Motor neuron (in vitro differentiated cells): ENCODE measurements at places on chromosomes 1 and 21. TPM values are rescaled to one million over a fixed set of nuclear protein-coding genes. Genes with fewer than 3 reads are reported as not detected.
A peak's percentile ranks its signal among the peaks of the same experiment; 100 is the strongest.

NHLH1 gene
- 0.31 and 0.38 TPM in 2 replicates for total RNA-seq

PAPPA2 gene
- total RNA-seq, result 10.3 and 13.0 TPM in 2 replicates

CD1C gene
- total RNA-seq, result 0.73 TPM in 1 of 2 replicates, not detected in the other

RGS8 gene
- 10.9 and 12.1 TPM in 2 replicates for total RNA-seq

AGBL4 gene
- total RNA-seq, result 3.6 TPM in 2 replicates

SLC45A1 gene
- 6.1 and 6.2 TPM in 2 replicates for total RNA-seq

CCDC30 gene
- total RNA-seq, result 4.1 and 6.1 TPM in 2 replicates

COG2 gene
- 37.3 and 44.2 TPM in 2 replicates for total RNA-seq

GRCh38 chr1:232149287-232150201 lies 480.4 kb downstream of the SIPA1L2 start:
- ATAC-seq, result no peak

- ATAC-seq, result no peak
Measured at GRCh38 chr1:18637511-18637960, 6.9 kb downstream of the PAX7 start.

DNA sequence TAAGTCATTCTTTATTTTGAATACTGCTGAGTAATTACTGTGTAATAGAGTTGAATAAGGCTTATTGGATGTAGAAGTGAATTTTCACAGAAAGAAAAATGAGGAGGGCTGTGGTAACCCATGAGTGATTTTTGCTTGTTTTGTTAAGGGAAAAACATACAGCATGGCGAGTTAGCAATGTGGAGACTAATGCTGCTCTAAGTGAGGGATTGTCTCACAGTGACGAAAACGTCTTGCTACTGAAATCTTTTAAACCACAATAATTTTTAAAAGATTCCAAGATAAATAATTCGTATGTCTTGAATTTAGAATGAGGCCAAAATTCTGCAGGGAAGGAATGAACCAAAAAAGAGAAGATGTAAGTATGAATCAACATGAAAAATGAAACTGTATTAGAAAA lies 16.2 kb upstream of the PLA2G4A start:
- ATAC-seq, result no peak

DNA sequence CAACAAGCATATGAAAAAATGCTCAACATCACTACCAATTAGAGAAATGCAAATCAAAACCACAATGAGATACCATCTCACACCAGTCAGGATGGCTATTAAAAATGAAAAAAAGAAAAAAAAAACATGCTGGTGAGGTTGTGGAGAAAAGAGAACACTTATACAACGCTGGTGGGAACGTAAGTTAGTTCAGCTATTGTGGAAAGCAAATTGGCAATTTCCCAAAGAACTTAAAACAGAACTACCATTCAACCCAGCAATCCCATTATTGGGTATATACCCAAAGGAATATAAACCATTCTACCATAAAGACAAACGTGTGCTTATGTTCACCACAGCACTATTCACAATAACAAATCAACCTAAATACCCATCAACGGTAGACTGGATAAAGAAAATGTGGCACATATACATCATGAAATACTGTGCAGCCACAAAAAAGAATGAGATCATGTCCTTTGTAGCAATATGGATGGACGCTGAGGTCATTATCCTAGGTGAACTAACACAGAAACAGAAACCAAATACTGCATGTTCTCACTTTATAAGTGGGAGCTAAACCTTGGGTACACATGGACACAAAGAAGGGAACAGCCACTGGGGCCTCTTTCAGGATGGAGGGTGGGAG lies 49.5 kb downstream of the LYST start:
- no peak for ATAC-seq

DNA sequence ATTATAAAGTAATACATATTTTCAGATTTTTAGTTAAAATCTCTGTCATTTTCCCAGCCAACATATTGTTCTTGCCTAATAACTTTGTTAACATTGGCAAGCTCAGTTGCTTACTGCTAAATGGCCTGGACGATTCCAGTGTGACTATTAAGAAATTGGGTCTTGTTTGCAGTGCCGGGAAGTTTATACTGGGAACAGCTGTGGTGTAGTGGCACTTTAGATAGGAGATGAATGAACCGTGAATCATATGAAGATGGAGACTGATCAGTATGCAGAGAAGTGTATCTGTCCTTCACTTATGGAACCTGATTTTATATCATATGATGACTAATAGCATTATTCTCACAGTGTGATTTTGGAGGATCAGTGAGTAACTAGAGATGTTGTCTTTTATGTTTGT lies 3.3 kb downstream of the CHRM3 start:
- no peak for ATAC-seq

GRCh38 chr1:231602673-231602984 lies 24.0 kb upstream of the DISC1 start:
- ATAC-seq, result no peak

DNA sequence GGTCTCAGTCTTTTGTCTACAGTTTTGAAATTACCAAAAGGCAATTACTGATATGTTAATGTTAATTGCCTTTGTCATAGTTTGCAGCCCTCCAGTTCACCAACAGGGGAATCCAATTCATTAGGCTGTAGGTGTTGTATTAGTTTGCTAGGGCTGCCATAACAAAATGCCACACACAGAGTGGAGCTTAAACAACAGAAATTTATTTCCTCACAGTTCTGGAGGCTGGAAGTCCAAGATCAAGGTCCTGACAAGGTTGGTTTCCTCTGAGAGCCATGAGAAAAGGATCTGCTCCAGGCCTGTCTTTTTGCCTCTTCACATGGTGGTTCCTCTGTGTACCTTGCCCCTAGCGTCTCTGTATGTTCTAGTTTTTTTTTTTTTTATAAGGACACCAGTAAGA lies 1.3 kb downstream of the RTCA start:
- ATAC-seq, result no peak

GRCh38 chr1:244988521-244988920 lies 124.2 kb upstream of the HNRNPU start:
- ATAC-seq, result no peak

- no peak for ATAC-seq
Measured at GRCh38 chr21:31566064-31566463, 93.4 kb upstream of the SOD1 start.

GRCh38 chr21:43608225-43608624 lies 51.1 kb downstream of the HSF2BP start:
- ATAC-seq, result no peak

- ATAC-seq, result peak; percentile 79
Measured at GRCh38 chr1:38605063-38605462, 254.5 kb downstream of the RRAGC start.

DNA sequence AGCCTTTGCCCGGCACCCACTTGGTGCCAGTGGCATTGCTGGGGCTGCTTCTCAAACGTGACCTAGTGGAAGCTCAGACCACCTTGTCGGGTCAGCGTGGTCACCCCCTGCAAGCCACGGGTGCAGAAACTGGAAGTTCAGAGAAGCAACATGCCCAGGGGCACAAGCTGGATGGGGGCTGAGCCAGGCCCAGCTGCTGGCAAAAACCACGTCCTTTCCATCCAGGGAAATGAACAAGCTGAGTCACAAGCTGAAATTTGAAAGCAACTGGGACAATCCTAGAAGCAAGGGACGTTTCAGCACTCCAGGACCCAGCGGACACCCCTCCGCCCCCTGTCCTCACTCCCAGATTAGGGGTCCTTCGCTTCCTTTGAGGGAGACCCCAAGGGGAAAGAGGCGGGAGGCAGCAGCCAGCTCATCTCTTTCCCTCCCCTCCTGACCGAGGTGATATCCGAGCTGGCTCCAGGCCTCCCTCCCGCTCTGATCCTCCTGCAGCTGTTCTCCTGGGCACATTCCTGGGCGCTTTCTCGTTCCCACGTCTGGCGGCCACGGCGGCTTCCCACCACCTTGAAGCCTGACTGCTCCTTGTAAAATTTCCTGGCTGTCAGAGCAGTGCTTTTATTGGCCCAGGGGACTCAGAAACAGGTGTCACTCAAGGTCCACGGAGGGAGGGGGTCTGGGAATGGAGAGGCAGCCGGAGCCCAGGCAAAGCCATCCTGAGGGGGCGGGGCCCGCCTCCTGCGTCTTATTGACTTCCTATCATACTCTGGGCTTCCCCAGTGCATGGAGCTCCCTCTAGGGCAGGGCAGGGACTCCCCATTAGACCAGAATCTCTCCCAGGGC lies 62.8 kb downstream of the PAX7 start:
- no peak for ATAC-seq

GRCh38 chr1:178652506-178653490 lies 72.2 kb upstream of the RALGPS2 start:
- peak; percentile 33 for ATAC-seq

DNA sequence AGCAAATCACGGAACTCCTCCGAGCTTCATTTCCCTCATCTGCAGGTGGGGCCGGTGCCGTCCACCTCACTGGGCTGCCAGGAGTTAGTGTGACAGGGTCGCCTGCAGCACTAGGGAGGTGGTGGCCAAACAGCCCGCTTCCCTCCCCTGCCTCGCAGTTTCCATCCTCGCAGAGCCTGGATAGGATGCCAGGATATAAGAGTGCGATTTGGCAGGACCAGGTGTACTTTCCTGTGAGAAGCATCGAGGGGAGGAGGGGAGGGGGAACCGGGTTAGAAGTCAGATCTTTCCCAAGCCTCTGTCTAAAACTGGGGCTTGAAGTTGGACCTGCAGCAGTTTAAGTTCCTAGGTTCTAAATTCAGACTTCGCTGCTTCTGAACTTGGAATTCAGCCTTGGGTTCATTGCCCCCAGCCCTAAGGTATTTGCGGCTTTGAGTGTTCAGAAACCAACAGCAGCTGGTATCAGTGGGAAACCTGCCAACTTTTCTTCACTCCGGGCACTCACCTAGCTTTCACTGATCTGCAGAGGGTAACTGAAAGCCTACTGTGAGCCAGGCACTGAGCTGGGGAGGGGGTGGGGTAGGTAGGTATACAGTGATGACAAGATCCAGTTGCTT lies 1.7 kb upstream of the JUN start:
- peak; percentile 1 for ATAC-seq

GRCh38 chr1:153752571-153753195 lies 22.5 kb upstream of the SLC27A3 start:
- ATAC-seq, result no peak

DNA sequence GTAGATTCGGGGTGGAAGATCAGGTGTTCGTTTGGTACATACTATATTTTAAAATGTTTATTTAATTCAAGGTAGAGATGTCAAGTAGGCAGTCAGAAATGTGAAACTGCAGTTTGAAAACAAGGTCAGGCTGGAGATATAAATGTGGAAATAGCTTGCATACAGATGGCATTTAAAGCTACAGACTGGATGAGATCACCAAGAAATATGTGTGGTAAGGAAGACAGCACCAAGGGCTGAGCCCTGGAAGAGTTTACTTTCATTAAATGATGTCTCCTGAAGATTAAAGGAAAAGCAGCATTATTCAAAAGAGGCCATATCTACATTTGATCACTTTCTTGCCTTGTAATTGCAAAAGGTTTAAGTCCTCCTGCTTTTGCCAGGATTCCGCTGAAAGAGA lies 271.3 kb downstream of the PTBP2 start:
- ATAC-seq, result no peak

GRCh38 chr1:145980457-145980994 lies 15.9 kb downstream of the TXNIP start:
- ATAC-seq, result no peak

DNA sequence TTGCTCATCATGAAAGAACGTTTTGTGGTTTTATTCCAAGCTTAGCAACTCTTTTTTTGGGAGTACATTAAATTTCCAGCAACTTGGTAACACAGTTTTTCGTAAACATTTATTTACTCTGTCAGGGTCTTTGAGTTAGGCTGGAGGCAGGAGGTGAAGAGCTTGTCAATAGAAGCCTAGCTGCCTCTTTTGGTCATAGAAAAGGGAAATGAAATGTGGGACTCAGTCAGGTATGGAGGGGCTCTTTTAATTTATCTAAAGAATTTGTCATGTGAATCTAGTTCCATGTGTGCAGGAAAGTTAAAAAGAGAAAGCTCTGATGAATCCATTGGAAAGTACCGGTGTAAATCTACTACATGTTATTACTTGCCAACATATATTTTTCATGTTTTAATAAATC lies 45.9 kb upstream of the PRMT6 start:
- ATAC-seq, result no peak

DNA sequence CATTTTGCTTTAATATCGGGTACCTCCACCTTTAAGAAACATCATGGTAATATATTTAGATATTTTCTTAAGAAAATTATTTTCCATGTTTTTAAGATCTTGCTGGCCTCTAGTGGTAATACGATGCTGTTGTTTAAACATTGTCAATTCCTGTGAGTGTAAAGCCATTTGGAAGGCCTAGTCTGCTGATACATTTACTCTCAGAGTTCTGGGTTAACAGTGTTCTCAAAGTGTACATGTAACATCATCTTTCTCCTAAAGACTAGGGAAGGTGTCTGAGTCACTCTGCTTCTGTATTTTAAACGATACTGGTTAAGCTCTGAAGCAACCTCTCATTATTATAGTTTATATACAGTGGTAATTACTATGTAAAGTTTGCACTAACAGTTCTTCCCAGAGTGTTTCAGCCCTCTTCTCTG lies 189.1 kb downstream of the RASAL2 start:
- peak; percentile 54 for ATAC-seq

GRCh38 chr1:62198781-62199125 lies 4.1 kb downstream of the L1TD1 start:
- peak; percentile 15 for ATAC-seq

GRCh38 chr1:44603718-44604117 lies 70.6 kb downstream of the TMEM53 start:
- no peak for ATAC-seq

DNA sequence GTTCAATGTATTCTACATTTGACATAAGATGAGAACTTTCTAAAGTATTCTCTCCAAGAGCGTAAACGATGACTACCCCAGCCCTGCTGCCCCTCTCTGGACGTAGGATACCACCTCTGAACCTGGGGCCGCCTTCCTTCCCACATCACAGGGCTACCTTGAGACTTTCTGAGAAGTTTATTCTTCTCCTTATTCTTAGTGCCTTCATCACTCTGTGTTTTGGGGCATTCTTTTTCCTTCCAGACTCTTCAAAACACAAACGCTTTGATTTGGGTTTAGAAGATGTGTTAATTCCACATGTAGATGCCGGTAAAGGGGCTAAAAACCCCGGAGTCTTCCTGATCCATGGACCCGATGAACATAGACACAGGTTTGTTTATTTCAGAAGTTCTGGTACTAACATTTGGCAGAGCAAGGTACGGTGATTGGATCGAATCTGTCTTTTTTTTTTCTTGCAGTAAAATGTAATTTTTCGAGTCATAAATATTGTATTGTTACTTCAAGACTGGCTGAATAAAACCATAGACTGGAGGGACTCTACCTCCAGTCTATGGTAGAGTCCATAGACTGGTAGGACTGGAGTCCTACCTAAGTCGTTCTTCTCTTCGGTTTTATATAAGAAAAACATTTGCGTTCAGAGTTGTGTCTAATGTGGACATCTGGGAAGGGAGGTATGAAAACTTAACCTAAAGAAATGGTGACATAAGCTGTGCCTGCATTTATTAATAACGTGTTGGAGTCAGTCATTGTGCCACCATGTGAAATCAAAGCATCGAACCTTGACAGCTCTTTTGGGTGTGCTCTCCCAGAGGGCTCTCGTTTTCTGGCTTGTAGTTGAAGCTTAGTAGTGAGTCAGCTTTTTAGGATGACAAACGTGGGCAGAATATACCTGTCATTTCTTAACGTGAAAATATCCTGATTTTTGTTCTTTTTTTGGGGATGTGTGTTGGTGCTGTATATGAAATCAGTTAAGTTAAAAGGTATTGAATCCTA lies 1.2 kb downstream of the MAN1A2 start:
- ATAC-seq, result no peak

- ATAC-seq, result no peak
Measured at GRCh38 chr1:177239792-177240191, 69.0 kb downstream of the BRINP2 start.
